ENCODE measurements at places on chromosomes 5 and 9.

- no peak for DNase-seq
Measured at GRCh38 chr5:156779436-156779835, 70.7 kb upstream of the PPP1R2B start.

- DNase-seq = no peak
Measured at GRCh38 chr9:136762915-136763648, 1.2 kb downstream of the LCN15 start.

- DNase-seq = no peak
Measured at GRCh38 chr9:114396558-114397218, 8.9 kb upstream of the AKNA start.

GRCh38 chr5:175493260-175493659, 14.9 kb downstream of the SFXN1 start:
- no peak for DNase-seq

- DNase-seq = no peak
Measured at GRCh38 chr5:88761939-88762338, 121.0 kb downstream of the MEF2C start.

DNA sequence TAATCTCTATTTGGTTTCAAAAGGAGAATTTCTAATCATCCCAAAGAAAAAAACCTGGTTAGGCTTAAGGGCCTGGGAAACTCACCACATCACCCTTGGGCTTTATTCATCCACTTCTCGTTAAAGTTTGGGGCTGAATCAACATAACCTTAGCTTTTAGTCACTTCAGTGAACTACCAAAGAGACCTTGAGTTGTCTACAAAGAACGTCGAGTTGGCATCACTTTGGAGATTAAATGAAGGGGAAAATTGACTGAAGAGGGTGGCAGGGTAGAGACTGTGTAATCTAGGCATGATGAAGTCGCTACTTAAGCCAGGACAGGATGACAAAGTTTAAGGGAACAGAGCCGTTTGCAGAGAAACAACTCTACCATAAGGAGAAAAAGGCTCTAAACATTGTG, 341.4 kb downstream of the RAB3C start:
- DNase-seq = no peak

- no peak for DNase-seq
Measured at GRCh38 chr9:95268681-95269080, 48.8 kb downstream of the FANCC start.

GRCh38 chr9:4939118-4939561, 45.9 kb upstream of the JAK2 start:
- DNase-seq = no peak

- DNase-seq = no peak
Measured at GRCh38 chr9:6304232-6304631, 23.9 kb upstream of the TPD52L3 start.

DNA sequence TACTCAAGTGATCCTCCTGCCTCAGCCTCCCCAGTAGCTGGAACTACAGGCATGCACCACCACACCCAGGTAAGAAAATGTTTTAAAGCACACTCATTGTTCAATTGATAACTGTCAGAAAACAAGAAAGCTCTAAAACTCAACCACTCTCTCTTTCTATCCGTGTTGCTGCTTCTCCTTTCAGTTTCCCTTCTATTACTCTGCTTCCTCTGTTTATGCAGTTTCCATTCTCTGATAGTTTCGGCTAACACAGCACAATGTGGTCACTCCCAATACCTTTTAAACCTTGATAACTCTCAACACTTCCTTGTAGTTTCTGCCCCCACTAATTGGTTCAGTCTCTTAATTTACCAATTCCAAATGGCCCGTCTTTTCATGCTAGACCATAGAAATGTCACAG, 59.2 kb upstream of the NR4A3 start:
- DNase-seq = no peak

DNA sequence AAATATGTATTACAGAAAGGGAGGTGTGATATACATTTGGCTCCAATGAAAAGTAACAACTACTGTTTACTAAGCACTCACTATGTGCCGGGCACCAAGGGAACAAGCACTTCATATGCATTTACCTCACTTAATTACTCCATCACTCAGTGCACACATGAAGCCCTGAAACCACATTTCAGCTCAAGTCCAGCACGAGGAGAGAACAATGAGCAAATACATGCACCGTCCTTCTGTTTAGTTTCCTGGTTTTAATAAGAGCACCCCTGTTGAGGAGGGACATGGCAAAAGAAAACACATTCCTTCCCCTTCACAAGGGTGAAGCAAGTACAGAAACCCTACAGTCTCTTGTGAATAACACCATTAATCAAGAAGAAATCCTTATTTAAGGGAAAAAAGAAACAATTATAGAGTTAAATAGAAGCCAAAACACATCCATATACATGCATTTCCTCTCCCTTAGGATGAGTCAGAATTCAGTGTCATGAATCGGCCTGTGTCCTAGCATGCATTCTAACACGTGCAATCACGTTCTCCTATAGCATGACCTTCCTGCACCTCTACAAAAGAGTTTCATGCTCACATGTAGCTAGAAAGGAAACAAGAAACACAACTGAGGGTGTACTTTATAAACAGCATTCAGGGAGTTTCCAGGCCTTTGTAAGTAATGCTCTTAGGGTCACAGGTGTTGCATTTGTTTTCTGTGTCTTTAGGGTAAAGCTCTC, 411.6 kb downstream of the BNC2 start:
- DNase-seq = no peak

GRCh38 chr5:95414451-95414850, 23.3 kb downstream of the FAM81B start:
- DNase-seq = no peak

DNA sequence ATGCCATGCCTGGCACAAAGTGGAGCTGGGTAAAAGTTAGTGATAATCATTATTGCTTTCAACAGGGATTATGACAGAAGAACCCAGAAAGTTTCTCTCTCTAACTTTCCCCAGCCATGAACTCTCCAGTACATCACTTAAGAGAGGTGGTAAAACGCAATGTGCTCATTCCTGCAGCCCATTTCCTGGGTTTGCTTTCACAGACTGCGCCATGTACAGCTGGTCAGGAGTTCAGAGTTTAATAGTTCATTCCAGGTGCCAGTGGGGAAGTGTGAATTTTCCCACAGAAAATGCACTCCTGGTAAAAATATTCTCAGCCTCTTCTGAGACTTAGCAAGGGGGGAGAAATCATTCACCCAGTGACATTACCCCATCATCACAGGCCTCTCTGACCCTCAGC, 35.5 kb downstream of the ADAM19 start:
- DNase-seq = no peak

DNA sequence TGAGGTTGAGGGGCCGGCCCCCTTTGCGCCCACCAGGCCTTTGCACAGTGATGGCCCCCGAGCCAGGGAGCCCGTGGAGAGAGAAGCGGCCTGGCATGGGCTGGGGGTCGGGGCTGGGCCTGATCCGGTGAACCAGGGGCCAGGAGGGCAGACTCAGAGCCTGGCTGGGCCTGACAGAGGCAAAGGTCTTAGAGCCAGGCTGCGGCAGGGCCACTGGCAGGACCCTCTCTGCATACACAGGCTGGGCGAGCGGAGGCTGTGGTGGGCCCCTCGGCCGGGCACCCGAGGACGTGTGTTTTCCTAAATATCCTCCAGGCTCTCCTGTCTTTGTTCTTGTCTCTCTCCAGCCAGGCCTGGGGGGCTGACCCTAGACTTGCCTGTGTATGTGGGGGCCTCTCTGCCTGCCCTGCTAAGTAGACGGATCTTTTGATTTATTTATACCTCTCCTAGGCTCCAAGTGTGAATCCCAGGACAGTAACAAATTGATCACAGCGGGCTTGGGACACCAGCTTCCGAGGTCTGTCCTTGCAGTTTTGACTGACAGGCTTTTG, 933 bp downstream of the NEK6 start:
- DNase-seq = no peak

- DNase-seq = no peak
Measured at GRCh38 chr9:37719526-37719925, 34.1 kb upstream of the TRMT10B start.

GRCh38 chr9:130448771-130449603, 4.2 kb downstream of the ASS1 start:
- no peak for DNase-seq

GRCh38 chr5:109016300-109016699, 268.6 kb downstream of the FER start:
- DNase-seq = no peak

GRCh38 chr9:101792475-101792874, 54.0 kb upstream of the GRIN3A start:
- DNase-seq = no peak

DNA sequence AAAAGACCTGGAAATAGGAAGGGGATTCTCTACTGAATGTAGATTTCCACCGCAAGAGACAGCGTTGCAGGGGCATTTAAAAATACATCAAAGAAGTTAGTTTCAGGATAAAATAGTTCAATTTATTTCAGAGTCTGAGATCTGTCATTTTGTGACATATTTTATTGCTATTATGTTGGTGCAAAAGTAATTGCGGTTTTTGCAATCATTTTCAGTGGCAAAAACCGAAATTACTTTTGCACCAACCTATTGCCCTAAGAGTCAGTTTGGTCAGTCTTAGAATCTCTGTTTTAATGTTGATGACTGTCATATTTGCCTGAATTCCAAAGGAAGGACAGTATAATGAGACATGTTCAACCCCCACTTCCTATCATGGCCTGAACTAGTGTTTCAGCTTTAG, 219.5 kb upstream of the CDH10 start:
- DNase-seq = no peak

GRCh38 chr5:55160493-55161209, 680 bp downstream of the GPX8 start:
- no peak for DNase-seq

DNA sequence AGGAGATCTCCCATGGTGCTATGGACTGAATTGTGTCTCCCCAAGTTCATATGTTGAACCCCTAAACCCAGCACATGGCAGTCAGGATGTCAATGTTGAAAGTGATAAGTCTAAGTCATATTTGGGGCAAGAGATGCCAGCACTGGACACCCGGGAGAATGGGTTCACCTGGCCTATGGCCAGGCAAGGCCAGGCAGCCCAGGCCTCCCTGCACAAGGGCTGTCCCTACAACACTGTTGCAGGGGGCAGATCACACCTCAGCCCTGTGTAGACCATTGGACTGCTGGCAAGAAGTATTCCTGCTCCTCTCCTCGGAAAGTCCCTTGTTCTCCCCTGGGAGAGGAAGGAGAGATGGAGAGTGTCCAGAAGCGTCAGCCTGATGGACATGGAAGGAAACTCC, 240.5 kb downstream of the GADD45G start:
- no peak for DNase-seq

- no peak for DNase-seq
Measured at GRCh38 chr5:133930813-133931090, 37.7 kb downstream of the C5orf15 start.

- DNase-seq = no peak
Measured at GRCh38 chr5:68225188-68225910, 9.8 kb downstream of the PIK3R1 start.

DNA sequence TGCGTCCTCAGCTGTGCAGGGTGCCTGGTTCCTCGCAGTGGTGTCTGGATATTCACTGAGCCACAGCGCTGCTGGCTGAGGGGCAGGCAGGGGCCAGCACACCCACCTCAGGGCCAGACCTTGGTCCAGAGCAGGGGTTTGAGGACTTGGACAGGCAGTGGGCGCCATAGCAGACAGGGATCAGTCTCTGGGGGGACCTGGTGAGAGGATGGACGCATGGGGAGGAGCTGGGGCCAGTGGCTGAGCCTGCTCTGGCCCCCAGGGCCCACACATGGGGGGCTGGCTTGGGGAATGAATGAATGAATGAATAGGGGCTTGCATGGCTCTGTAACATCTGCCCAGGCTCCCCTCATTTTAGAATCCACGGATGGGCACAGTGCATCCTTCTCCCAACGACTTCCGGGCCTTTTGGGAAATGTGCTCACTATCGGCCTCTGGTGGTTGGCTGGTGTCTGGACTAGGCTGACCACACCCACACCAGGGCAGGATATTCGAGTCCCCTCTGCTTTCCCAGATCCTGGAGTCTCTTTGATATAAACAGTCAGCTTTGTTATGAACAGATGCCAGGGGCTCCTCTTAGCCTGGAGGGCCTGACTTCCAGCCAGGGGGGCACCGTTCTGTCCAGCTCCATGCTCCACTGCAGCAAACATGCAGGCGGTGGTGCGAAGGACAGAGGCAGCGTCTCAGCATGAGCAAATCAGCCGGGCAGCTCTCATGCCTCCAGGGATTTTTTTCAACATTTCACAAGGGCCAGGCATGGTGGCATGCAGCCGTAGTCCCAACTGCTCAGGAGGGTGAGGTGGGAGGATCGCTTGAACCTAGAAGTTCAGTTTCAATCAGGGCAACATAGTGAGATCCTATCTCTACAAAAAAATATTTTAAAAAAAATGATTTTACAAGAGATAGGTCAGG, 62.6 kb downstream of the NEK6 start:
- no peak for DNase-seq

GRCh38 chr5:173833196-173833985, 54.8 kb upstream of the CPEB4 start:
- DNase-seq = no peak

DNA sequence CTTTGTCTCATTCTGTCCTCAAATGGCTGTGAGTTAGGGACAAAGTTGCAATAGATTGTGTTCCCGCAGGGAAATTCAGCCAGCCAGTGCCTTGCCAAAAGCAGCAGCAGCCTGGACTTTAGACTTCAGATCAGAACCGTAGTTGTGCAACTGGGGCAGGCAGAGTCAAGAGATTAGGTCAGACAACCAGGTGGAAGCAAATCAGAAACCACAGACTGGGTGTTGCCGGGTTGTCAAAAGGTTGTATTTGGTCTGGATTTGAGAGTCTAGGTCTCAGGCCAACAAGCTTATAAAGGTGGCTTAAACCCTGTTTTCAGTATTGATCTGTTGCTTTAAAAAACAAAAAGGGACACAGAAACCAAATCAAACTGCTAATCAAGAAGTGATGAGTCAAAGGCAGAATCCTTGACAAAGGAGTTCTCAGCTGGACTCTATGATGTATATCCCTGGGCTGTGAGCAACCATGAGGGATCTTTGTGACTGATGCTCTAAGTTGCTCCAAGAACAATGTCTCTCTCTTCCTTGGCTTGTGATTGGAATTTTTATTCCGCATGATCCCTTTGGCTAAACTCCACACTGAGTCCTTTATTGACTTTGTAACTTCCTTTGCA, 20.9 kb downstream of the RFK start:
- DNase-seq = no peak

DNA sequence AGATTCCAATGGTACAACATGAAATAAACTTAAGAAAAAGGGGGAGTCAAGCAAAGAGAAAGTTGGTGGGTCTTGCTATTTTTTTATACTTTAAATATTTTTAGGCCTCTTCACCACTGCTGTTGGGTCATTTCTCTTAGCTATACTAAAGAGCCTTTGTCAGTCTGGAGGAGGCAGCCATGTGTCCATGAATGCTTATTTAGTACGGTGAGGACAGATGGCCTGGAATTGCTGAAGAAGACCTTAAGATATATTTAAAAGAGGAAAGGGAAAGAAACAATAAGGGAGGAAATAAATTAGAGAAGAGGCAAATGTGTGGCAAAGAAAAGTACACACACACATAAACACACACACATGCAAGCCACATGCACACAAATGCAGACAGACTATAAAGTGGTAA, 560.5 kb upstream of the MEF2C start:
- no peak for DNase-seq

GRCh38 chr9:136089697-136090045, 5.4 kb downstream of the NACC2 start:
- DNase-seq = no peak

- DNase-seq = no peak
Measured at GRCh38 chr5:148902478-148902877, 76.1 kb downstream of the ADRB2 start.
